Activated gamma-delta T cell (primary cell): ENCODE measurements at places on chromosomes 4 and X.

GRCh38 chr4:168514249-168514852, 17.5 kb downstream of the PALLD start:
- DNase-seq = no peak

DNA sequence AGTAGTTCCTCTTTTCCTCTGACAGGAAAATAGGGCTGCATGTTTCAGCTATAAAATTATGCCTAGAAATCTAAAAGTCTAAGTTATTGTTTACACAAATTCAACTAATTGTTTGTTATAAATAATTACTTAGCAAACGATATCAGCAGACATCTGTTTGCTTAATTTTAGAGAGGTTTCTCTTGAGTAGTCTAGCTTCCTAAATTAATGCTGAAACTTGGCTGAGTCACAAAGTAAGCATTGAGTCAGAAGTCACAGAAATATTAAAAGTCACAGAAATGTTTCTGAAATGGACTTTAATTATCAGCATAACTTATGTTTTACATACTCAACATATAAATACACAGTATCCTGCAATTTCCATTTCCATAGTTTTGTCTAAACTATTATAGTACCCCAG, 1044.0 kb downstream of the CCSER1 start:
- no peak for DNase-seq

GRCh38 chr4:152485726-152486276, 50.1 kb downstream of the FBXW7 start:
- DNase-seq = no peak

DNA sequence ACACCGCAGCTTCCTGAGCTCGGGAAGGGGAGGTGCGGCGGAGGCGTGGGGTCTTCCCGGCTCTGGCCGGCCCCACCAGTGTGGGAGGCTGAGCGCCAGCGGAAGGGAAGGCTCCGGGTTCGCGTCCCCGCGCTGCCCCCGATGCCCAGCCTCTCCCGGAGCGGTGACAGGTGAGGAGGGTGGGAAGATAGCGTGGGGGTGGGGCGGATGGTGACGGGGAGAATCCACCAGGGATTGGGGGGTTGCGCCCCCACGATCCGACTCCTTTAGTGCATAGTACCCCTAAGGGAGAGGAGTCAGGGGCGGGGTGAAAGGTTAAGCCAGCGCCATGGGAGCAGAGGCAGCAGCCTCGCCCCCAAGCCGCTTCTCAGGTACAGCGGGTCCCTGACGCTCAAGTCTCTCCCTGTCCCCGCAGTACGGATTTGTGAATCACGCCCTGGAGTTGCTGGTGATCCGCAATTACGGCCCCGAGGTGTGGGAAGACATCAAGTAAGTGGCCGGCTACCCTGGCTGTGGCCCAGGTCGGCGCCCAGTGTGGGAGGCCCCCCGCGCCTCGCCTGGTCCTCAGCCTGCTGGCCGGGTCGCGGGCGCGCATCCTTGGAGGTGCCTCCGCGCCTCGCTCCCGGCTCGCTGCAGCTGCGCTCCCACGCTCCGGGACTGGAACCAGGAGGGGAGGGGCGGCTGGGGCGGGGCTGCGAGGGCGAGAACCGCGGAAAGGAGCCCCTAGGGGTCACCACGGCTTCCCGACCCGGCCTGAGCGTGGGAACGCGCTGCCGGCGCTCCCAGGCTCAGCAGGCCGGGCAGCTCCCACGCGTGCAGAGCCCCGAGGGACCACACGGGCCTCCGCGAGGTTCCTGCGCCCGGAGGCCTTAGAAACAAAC, 791 bp downstream of the GUCY1B1 start:
- peak; percentile 3 for DNase-seq

DNA sequence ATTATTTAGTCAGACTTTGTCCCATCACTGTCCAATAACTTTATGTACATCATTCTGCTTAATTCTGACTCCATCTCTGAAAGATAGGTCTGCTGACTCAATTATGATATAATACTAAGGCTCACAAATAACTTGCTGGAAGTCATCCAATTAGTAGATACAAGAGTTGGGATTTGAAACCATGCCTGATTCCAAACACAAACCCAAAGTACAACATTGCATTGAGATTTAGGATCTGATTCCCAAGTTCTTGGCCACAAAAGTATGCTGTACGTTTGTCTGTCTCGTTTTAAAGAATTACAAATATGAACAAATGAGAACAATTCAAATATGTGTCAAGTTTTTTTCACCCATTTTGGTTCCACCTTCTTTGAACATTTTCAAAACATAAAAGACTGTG, 108.8 kb downstream of the AMELX start:
- DNase-seq = no peak

DNA sequence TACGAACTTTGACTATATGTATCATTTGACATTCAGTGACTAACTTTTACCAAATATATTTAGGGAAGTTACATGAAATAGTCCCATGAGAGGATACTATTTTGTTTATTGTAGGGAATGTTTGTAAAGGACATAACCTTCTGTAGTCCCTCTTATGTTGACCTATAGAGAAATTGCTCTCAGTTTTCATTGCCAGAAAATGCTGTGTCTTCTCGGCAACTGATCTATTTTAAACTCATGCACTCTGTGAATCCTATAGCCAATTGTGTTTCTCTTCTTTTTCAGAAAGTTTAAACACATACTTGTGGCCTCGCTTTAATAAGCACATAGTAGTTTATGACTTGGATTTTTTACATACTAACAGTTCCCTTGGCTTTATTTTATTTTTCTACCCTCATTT, 38.2 kb downstream of the DMP1 start:
- DNase-seq = no peak

DNA sequence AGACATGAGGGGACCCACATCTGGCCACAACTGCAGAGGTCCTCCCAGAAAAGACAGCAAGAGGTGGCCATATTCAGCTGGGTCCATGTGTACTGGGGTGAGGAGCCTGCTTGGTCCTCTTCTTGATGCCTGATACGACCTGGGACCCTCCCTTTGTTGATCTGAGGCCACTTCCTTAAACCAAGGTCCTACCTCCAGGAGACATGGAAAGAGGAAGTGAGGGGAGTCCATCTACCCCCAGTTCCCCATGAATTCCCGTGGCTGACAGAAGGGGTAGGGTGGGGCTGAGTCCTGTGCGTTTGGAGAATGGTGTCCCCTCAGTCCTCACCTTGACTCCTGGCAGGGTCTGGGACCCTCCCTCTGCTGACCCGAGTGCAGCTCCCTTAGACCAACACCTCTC, 2.1 kb downstream of the MAGEA10 start:
- DNase-seq = no peak

DNA sequence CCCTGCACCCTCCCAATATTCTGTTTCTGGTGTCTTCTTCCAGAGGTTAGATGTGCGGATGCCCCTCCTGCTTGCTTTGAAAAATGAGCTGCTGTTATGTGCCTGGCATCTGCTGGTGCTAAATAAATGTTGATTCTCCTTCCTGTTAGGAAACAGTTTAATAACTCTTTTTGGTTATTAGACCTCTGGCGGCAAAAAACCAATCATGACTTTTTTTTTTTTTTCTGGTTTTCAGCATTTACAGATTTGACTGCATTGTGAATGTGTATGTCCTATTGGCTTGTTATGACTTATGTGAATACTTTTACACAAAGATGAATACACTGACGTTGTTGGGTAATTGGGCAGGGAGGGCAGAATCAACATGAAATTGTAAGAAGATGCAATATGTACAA, 13.6 kb upstream of the TMEM156 start:
- no peak for DNase-seq
